Activated CD8-positive, alpha-beta memory T cell treated with anti-CD3 and anti-CD28 coated beads for 1 hour (primary cell): ENCODE measurements at places on chromosomes 7 and 10.

- no peak for DNase-seq
These were observed 1.2 kb downstream of the NACAD start for GRCh38 chr7:45087301-45088145.

DNA sequence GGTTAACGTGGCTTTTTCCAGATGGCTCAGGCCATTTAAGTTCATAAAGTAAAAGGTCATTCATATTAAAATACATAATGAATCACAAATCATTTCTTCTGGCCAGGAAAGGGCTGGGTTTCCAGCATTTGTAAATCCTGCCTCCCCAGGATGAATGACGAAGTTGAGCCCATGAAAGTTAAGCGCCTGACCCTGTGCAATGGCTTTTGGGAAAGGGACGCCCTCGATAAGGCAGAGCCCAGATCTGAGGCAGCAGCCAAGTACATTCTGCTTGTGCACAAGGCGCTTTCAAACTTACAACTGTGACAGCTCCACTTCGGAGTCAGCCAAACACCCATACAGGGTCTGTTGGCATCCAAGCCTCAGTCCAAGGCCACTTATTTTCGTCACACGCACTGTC lies 2.8 kb downstream of the GIMAP6 start:
- DNase-seq = no peak

DNA sequence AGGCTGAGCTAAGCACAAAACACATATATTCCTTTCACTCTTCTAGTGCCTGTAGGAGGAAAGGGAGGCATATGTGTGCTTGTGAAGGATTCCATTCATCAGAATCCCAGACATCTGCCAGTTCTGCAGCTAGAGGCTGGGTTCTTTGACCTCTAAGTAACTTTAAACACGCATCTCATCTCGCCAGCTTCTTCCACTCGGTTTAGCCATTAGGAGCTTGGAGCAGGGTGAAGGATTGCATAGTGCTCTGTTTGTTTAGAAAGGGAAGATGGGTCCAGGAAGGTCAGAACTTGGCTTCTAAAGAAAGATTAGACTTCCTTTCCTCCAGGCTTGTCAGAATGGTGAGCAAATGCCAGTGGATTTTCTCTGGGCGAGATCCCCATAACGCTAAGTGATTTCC lies 43.6 kb downstream of the HK1 start:
- no peak for DNase-seq

- DNase-seq = no peak
These were observed 16.7 kb downstream of the ELN start for GRCh38 chr7:74044366-74045350.

DNA sequence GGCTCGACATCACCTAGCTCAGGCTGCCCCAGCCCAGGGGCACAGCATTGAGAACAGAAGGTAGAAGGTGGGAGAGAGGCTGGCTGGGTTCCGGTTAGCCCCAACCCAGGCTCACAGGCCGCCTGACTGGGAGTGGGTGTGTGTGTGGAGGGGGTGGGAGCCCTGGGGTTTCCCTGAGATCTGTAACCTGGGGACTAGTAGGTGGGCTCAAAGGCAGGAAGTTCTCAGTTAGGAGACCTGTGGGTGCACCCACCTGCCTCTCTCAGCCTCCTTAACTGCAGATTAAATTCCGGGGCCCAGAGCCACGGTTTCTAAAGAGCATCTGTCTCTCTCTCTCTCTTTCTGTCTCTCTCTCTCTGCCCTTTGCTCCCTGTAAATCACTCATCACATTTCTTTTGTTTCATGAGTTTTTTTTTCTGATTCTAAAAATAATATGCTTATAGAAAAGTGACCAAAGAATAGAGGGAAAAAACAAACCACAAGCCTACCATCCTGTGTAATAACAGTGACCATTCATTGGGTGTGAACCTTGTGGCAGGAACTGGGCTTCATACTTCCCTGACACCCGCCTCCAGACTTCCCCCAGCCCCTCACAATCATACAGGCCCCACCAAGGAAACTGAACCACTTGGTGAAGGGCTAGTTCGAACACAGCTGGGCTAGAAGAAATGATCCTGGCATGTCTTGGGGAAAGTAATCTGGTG lies 83.4 kb upstream of the SMNDC1 start:
- no peak for DNase-seq

DNA sequence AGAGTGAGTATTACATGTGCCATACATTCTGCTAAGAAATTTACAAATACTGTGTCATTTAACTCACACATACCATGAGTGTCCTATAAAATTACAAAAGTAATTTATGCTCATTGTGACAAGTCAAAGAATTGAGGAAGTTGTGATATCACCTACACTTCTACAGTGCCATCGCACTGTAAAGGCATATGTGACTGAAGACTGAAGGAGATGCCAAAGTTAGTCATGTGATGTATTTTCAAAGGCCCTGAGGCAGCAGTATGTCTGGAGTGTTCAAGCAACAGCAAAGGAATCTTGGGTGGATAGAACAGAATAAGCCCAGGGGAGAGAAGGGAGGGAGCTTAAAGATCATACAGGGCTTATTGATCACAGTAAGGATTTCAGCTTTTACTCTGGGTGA lies 176.8 kb downstream of the WNT2 start:
- no peak for DNase-seq

DNA sequence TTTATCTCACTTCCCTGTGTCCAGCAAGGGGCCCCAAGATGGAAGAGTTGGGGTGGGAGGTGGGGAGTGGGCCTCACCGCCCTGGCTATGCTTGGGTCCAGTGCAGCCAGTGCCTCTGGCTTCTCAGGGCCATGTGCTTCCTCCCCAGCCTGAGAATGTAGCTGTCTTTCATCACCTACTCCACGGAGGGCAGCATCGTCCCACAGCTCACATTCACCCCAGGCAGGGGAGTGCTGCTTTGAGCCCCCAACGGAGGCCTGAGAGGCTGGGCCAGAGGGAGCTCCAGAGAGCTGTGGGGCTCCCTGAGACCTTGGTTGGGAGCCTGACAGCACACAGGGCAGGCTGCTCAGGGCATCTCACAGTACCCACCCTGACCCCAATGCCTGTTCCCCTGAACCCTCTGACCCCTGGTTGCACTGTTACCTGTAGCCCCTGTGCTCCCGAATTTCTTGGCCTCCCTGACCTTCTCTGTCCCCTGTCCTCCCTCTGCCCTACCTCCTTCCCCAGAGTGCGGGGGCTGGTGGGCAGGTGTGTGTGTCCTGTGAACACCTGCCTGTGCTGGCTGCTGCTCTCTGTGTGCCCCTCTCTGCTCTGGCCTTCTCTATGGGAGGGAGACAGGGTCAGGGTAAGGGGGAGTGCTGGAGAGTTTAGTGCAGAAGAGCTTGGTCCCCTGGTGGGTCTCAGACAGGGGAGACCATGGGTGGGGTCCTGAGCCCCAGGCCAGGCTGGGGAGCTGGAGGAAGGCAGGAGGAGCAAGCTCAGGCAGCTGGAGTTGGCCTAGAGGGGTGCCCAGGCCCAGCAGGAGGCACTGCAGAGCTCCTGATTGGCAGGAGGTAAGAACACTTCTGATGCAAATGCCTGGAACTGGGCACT lies 19.6 kb upstream of the ZNF488 start:
- no peak for DNase-seq

DNA sequence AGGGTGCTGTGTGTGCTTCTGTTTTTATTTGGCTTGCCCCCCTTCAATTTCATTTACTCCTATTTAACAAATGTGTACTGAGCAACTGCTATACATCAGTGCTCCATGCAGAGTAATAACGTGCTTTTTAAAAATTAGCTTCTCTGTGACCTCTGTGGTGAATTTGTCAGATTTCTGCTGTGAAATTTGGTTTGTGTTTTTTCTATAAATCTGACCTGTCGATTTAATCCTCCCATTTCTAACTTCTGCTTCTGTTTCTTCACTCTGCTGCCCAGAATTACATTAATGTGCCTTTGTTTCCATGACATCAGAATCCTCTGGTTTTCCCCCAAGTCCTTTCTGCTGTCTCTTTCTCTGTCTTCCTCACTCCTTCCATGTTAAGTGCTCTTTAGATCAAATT lies 123.8 kb upstream of the CACNA2D1 start:
- DNase-seq = no peak

- no peak for DNase-seq
These were observed 269.2 kb upstream of the TCERG1L start for GRCh38 chr10:131580674-131581073.

GRCh38 chr7:18302097-18302496 lies 193.5 kb upstream of the HDAC9 start:
- DNase-seq = no peak

GRCh38 chr7:3338161-3338560 lies 37.1 kb downstream of the SDK1 start:
- DNase-seq = no peak

DNA sequence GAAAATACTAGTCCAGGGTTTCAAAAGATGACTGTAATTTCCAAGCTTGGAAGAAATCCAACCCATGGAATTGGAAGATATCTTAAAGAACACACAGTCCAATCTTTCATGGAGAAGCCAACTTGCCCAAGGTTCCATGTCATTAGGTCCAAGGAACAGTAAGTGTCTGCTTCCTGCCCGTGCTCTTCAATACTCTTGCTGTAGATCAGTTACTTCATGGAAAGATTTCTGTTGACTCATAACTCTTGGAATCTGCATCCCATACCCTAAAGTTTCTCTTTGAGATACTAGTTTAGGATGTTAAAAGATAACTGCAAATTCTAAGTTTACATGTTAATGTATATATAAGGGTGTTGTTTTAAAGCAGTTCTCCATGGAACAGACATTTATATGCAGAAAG lies 127.9 kb upstream of the SLC13A1 start:
- no peak for DNase-seq

GRCh38 chr7:70744492-70744891 lies 387.5 kb upstream of the GALNT17 start:
- DNase-seq = no peak

- no peak for DNase-seq
These were observed 45.6 kb downstream of the ALOX5 start for GRCh38 chr10:45419676-45420025.

DNA sequence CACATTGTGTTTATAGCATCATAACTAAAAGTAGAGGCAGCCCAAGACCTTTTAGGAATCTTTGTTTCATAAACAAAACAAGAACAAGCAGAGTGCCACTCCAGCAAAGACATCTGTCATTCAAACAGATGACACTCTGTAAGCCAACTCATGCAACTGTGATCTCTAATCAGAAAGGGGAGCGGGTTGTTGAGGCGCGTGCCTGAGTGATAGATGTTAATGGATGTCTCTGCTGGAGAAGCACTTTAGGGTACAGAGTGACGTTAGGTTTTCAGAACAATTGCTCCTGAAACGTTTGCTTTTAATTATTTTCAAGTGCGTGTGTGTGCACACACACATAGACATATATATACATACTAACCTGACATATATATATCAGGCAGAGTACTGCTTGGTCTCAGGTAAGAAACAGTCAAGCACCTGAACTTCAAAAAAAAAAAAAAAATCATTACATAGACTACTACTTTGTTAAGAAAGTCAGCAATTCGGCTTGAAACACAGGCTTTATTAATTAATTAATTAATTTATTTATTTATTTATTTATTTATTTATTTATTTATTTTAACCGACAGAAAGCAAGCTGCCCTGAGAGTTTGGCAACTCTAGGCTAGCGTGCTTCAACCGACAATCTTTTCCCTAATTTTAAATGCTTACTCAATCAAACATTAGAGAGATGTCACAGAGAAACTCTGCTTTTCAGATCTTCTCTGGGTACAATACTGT lies 109.1 kb downstream of the POU6F2 start:
- no peak for DNase-seq

DNA sequence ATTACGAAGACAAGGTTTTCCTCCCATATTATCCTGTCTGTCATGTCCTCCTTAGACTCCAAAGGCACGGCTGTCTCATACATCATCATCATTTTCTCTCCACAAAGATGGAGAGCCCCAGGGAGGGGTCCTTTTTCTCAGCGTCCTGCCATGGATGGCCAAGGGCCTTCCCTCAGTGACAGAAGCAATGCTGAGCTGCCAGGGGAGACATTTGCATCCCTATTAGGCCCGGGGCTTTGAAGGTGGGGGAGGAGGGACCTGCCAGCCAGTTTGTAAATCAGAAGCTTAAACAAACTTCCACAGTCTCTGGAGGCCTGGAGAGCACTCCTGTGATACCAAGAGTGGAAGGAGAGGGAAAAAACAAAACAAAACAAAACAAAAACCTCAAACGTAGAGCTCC lies 112.4 kb upstream of the ADO start:
- no peak for DNase-seq

DNA sequence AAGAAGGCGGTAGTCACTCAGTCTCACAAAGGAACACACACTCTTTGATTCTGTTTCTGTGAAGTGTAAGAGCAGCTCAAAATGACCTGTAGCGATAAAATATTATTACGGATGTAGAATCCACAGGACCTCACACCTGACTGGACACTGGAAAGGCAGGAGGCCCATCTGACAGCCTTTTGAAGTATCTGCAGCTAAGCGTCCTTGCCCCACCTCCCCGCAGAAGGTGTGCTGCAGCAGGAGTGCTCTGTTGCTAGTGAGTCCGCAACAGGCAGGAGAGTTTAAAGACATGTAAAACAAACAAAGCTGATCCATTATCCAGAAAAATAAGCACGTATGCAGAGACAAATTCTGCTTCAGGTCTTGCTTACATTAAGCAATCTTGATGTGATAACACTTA lies 355.5 kb downstream of the GPR158 start:
- no peak for DNase-seq
